Ecto neural progenitor cell (in vitro differentiated cells): ENCODE measurements at places on chromosomes 12 and 14.

DNA sequence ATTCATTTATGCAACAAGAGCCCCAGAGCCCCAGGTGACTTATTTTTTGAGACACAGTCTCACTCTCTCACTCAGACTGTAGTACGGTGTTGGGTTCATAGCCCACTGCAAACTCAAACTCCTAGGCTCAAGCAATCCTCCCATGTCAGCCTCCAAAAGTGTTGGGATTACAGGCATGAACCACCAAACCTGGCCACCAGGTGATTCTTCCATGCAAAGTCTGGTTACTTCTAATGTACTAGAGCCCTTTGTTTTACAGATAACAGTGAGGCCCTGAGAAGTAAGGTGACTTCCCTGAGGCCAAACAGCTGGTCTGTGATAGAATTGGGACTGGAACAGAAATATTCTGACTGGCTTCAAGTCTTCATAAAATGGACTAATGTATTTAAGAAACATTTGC, 10.0 kb upstream of the KCNK10 start:
- DNase-seq, result no peak

DNA sequence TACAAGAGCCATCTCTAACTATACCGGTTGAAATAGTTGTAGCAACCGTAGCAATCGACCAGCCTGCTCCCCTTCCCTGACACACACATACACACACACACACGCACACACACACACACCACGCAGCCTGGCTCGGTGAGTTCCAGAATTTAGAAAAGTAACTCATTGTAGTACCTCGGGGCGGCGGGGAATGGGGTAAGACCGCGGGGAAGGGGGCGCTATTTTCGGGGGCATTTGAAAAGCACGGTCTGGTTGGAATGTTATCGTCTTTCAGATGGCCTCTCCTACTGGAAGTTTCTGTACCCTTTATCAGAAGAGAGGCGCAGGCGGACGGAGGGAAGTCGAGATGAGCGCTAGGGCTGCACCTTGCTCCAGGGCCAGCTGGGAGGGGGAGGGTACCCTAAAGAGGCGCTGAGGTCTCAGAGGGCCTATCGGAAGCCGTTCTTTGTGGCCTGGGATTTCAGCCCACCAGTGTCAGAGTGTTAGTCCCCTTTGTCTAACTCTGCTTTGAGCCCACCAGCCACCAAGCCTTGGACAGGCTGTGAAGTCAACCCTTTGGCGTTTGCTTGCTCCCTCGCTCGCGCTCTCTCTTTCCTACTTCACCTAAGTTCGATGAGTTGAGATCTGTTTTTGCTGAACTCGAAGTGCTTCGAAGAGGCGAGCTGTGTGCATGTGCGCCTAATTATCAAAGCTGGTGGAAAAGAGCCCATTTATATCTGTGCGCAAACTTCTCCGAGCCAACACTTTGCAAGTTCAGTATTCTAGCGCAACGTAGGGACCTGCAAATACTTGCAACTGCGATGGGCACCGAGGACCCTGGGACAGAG, 837 bp downstream of the COL2A1 start:
- peak; percentile 75 for DNase-seq

DNA sequence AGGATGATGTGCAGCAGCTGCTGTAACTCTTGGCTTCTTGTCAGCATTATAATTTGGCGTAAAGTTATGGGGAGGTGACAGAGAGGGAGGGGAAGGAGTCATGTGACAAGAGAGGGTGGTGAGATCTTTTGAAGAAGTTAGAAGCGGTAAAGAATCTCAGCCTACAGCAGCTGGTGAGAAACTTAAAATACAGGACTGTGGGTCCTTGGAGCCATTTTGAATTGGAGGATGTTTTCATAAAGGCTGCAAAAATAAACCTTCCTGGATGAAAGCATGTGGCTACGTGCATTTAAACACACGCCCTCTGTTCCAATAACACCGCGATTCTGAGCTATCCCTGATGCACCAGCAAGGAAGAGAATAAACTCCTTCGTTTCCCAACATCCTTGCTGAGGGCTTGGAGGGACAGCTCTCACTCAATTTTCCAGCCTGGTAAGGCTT, 133.7 kb downstream of the TMEM30B start:
- no peak for DNase-seq

DNA sequence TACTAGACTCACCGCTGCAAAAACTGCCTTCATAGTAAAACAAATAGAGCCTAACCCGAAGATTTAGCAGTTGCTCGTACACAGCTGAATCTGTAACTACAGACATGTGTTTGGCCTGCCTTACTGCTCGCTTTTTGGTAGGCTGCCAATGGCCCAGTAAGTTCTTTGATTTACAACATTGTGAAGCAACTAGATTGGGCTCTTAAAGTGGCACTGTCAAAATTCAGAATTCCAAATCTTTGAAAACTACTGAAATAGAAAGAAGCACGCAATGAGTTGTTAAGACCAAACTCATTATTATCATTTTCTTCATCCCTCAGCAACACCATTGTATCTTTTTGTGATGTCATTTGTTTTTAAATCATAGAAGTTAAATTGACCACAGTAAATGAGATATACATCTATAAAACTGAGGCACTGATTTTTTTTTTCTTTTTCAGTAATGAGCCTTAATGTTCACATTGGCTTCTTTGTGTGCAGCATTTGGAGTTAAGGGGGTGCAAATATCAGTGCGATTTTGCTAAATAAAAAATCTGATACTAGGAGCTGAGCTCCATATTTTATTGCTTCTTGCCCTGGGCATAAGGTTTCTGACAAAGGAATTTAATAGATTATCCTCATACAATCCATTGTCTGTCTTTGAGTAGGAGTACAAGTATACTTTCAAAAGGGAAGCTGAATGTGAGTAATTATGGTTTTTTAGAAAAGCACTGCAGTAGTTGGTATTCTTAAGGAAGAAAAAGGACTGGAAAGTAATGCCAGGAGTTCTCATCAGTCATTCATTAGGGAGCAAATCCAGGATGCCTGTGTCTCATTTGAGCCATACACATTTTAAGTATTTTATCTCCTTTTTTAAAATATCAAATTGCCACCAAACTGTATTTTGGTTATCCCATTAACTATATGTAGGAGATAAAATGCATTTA, 138.5 kb downstream of the KICS2 start:
- DNase-seq, result no peak

GRCh38 chr14:78967111-78967809, 797.1 kb downstream of the NRXN3 start:
- DNase-seq, result no peak

DNA sequence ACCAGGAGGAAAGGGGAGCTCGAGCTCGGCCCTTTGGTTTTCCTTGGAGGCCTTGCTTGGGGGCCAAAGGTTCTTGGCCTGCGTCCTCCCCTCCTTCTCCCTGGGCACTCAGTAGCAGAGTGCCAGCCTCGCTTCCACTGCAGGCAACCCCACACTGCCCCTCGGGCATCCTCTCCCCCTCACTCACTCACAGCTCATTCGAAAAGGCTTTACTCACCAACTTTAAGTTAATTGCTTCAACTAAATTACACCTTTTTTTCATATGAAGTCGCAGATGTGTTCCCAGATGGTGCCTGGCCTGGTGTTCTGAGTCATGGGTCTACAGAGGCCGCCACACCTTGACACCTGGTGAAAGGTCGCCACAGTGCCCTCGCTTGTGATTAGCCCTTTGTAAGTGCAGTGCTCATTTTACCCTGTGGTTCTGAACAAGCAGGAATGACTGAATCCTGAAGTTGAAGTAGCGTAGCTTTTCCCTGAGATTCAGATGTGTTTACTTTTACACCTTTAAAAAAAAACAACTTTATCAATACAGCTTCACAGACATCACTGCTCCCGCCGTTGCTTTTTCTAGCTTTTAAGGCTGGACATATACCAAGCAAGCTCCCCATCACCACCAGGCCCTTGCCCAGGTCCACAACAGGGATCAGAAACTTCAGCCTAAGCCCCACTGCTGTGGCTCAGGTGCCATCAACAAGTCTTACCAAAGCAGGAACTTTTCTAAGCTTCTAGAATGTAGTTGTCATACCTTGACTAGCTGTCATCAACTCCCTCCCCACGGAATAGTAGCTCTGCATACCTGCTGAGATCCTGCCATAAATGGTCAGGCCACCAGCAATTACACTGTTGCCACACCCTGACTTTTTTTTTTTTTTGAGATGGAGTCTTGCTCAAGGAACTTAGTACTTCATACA, 20.3 kb upstream of the ADIPOR2 start:
- no peak for DNase-seq

- no peak for DNase-seq
Observed at GRCh38 chr12:51922762-51923505, 15.6 kb downstream of the ACVRL1 start.

- no peak for DNase-seq
Observed at GRCh38 chr14:64634558-64634957, 69.7 kb upstream of the PLEKHG3 start.

DNA sequence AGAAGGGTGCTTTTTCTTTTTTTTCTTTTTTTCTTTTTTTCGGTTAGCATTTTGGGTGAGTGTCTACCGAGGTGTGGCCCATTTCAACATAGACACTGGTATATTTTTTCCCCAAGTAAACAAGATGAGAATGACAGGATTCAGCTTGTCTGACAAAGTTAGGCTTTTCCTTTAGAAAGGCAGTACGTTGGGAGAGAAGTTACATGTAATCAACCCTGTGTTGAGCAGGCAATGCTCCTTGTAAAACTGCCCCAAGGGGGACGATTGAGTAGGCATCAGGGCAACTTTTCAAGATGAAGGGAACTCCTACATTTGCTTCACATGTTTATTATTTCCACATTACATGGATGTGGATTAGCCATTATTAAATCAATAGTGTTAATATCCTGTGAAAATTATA, 1.7 kb downstream of the EMP1 start:
- no peak for DNase-seq

- no peak for DNase-seq
Observed at GRCh38 chr14:75486318-75486717, 36.0 kb upstream of the BATF start.
